Sciatic nerve (tissue), 2 donors: ENCODE measurements at places on chromosomes 6 and 20.
A peak's percentile ranks its signal among the peaks of the same experiment; 100 is the strongest.

- no peak for DNase-seq
Observed at GRCh38 chr6:33029328-33030184, 20.2 kb upstream of the HLA-DOA start.

DNA sequence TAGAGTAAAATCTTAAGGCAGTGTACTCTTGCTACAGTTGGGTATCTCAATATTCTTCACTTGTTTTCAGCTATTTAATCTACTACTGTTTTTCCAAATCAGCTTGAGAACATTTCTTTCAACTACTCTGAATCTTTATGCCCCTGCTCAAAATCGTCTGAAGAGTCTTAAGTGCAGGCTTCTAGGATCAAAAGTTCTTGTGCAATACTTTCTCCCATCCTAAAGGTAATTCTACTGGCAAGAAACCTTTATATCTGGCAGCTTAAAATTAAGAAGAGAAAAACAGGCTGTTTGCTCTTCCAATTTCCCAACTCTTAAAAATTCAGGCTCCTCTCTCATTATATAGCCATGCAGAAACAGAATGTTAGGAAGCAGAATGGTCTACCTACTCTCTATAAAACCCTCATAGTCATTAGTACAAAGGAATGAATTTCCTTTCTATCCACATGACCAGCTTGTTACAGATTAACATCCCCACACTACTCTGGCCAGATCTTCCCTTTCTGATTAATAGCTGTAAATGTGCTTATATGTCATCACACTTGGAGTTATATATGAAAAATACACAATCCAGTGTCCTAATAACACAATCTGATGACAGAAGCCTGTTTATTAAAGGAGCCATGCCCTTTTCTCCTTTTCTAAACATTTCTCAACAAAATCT lies 122.2 kb upstream of the FAM184A start:
- DNase-seq = no peak

DNA sequence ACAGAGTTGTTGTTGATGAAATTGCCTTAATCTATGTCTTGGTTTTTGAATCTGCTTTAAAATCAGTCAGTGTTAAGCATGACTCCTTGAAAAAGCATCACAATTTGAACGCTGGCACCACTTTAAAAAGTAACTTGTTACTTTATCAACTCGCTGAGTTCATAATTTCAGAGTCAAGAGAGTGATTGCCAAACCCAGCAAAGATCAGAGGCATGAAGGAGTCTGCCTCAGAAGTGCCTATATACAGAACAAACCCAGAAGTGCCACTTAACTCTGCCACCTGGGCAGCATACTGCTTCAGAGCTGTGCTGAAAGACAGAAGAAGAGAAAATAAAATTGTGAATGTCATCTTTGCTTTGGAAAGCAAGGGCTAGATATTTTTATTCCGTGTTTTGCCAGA lies 73.6 kb upstream of the HCRTR2 start:
- DNase-seq = no peak

DNA sequence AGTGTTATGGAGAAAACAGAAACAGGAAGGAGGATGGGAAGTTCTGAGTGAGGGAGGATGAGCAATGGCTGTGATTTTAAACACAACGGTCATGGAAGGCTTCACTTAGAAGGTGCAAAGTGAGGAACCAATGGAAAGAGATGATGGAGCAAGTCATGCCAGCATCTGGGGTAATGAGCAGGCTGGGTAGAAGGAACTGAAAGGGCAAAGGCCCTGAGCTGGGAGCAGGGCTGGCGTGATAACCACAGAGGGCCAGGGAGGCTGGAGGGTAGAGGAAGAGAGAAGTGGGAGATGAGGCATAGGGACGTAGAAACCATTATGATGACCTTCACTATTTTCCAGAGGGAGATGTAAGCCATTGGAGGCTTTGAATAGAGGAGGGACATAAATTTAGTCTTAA lies 43.6 kb downstream of the NHLRC1 start:
- no peak for DNase-seq

DNA sequence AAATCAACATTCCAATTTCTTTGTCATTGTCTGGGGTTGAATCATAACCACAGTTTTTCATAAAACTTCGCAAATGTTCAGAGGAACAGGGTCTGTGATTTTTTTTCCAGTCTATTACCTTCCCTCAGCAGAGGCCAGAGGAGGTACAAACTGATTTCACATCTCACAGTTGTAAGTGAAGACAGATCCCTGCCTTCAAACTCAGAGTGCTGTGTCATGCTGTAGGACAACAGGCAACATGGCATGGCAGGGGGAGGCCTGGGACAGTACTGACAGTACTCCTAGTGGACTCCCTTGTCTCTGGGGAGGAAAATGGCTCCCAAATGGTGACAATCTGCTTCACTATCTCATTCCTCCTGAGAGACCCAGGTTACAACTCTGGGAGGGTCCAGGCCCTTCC lies 308.6 kb downstream of the CDC5L start:
- DNase-seq = no peak

- no peak for DNase-seq
Observed at GRCh38 chr20:58603721-58604120, 47.4 kb upstream of the STX16 start.

- no peak for DNase-seq
Observed at GRCh38 chr6:43718387-43719105, 31.0 kb upstream of the MRPS18A start.

DNA sequence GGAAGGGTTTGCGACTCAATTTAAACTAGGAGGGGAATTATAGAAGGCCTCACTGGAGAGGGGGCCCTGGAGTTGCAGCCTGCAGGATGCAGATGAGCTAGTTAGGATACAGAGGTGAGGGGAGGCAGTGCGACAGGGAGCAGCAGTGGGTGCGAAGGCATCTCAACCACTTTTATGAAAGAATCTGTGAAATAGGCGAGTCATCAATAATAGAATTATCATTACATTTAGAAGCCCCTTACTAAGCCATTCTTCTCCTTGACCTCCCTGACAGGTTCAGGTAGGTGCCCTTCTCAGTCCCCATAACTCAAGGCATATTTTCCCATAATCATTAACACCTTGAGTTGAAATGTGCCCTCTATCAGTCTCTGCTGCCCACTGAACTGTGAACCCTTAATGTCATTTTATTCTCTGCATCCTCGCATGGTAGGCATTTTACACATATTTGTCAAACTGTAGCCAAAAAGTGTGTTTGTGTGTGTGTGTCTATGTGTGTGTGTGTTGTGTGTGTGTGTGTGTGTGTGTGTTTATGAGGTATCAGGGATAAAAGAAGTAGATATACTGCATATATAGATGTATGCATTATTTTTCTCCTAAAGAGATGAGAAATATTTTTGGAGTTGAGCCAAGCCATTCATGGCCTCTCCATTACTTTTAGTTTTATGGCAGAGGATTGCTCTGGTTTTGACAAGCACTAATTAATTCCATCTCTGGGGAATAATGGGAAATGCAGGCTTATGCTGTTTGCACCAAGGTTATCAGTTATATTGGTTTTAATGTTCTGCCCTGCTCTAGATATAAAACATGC lies 898.8 kb downstream of the KIF16B start:
- no peak for DNase-seq

- DNase-seq = no peak
Observed at GRCh38 chr6:91965872-91966271, 1379.0 kb upstream of the MAP3K7 start.

DNA sequence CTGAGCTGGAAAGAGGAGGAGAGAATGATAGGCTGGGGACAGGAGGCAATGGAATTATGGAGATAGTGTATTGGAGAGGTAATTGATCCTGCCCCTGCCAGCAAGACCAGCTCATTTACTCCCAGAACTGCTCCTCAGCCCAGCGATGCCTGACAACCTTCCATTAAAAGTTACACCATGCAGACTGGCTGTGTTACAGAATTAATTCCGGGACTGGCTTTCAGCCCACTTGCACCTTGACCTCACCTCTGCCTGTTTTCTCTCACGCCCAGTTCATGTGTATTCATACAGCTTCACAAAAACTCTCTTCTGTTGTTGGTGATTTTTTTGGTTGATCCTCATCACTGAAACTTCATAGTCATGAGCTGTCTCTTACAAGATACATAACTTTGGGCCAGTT lies 207.3 kb downstream of the PLCB1 start:
- DNase-seq = no peak

DNA sequence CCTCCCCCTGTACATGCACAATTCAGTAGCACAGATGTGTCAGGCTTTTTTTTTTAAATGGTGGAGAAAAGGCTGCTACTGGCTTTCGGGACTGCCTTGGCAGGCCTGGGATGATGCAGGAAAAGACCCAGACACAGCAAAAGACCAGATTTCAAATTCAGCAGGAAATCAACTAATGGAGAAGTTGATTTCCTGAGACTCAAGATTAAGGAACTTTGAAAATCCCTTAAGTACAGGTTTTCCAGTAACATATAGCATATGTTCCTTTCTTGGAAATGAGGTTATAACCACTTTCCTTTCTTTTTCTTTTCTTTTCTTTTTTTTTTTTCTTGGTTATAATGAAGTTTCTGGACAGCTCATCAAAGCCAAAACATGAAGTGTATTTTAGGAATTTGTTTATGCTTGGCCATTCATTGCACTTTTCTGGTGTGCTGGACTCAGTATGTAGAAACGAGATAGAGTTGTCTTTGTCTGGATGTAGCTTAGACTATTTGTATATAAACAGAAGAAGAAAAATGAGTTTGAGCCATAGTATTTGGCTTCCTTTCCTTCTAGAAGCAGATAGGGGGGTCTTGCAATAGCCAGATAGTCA lies 119.4 kb downstream of the SASH1 start:
- DNase-seq = no peak

- no peak for DNase-seq
Observed at GRCh38 chr20:39857835-39858234, 831.2 kb downstream of the MAFB start.

DNA sequence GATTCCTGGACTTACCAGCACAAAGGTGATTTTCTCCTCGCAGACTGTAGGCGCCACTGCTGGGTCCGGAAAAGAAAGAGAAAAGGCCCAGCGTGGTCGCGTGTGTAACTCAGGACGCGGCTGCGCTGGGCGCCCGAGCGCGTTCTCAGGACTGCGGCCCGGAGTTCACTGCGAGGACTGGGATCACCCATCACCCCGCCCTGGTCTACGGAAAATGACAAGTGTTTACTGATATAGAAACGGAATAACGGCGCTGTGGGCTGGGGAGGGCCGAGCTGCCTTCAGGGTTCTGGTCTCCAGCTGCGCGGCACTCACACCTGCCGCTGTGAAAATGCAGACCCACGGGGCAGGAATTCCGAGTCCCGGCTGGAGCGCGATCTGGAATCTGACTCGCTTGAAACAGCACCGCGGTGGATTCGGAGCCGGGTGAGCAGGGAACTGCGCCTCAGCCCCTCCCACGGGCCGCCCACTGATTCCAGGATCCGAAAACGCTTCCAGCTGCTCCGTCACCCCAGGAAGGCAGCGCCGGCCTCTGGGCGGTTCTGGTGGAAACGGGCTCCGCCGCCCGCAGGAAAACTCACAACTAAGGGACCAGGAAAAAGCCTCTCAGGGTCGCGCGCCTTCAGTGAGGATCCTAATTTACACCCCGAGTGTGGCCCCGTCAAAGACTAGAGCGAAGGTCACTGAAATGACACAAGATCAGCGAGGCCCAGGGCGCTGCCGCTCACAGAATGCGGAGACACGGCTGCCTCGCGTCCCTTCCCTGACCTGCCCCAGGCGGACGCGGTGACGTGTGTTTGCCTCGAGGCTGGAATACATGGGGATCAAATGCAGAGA lies 34.5 kb downstream of the HLA-A start:
- DNase-seq = peak; percentile 95

- no peak for DNase-seq
Observed at GRCh38 chr6:2183246-2183645, 62.2 kb downstream of the GMDS start.

DNA sequence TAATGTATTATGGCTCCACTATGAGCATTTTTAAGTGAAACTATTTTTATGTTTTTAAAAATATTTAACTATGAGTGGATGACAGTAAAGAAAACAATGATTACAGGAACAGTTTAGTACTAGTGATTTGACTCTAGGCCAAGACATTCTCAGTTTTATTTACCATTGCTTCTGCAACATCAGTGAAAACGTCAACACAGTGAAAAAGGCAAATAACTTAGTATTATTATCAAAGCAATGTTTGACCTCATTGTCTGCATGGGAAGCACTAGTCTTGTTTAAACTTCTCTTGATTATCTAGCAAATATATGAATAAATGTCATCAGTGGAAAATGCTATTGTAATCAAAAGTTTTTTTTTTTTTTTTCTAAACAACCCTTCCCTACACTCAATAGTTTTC lies 165.0 kb downstream of the HTR1B start:
- no peak for DNase-seq

DNA sequence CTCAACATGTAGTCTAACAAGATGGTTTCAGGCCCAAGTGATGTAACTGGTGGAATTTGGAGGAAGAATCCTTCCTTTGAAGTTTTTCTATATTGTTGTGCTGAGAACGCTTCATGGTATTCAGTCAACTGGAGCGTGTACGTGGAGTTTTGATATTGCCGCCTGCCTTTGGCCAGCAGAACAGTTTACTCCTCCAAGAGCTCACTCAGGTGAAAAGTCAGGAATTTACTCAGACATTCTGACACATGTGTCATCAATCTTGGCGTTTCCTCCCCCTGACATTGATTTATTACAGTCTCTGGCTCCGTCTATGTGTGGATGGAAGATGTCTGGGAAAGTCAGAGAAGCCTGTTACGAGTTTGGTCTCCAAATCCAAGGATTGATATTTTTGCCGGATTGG lies 19.0 kb upstream of the TGM2 start:
- DNase-seq = no peak

DNA sequence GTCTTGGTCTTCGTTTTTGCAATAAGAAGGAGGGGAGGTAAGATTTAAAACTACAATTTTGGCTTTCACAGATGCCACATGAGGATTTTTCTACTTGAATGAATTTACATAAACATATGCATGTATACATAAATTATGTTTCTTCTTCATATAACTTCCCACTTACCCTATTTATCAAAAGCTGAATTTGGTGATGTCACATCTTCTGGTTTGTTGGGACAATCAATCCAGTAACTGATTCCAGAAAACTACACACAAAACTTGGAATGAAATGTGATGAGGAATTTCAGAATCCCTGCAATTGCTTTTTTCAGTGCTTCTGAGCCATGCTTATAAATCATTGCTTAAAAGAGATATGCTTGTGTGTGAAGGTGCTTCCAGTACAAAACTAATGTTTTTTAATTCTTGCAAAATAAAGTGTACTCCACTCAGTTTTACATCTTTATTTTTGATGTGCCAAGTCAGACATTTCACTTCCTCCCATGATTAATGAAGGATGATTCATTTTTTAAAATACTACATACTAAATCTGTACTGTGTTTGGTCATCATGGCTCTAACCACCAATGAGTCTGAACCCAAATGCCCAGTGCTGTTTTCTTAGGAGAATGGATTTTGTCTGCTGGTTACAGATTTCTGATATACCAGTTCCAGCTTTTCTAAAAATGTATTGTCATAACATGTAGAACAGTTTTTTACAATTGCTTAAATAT lies 32.1 kb upstream of the RIN2 start:
- no peak for DNase-seq

- no peak for DNase-seq
Observed at GRCh38 chr6:42279144-42279781, 61.6 kb upstream of the MRPS10 start.

GRCh38 chr20:16095226-16095625 lies 478.0 kb downstream of the KIF16B start:
- DNase-seq = no peak
